ENCODE measurements at places on chromosomes 11 and 22. TPM values are rescaled to one million over a fixed set of nuclear protein-coding genes. Genes with fewer than 3 reads are reported as not detected.

LARGE2 gene
- total RNA-seq, result 33.6 TPM

SLC3A2 gene
- total RNA-seq, result 158 TPM

GGT5 gene
- 19.2 TPM for total RNA-seq

MRE11 gene
- total RNA-seq, result 14.1 TPM

WNT11 gene
- total RNA-seq, result 4.1 TPM

LINC01488 gene
- not detected for total RNA-seq

TMEM258 gene
- 34.8 TPM for total RNA-seq

PNPLA3 gene
- 0.28 TPM for total RNA-seq

KRTAP5-1 gene
- not detected for total RNA-seq

NCAM1 gene
- 3.8 TPM for total RNA-seq

SDHAF2 gene
- total RNA-seq, result 59.4 TPM

ANKK1 gene
- 2.4 TPM for total RNA-seq

SMIM35 gene
- total RNA-seq, result not detected

C1QTNF6 gene
- total RNA-seq, result 9.3 TPM

TRIM51 gene
- total RNA-seq, result not detected

NPAS4 gene
- 0.74 TPM for total RNA-seq

SAA4 gene
- total RNA-seq, result not detected

NTM gene
- total RNA-seq, result not detected

CHADL gene
- 8.2 TPM for total RNA-seq

ARHGAP20 gene
- 3.7 TPM for total RNA-seq

TMEM9B gene
- 58.9 TPM for total RNA-seq

TBC1D10A gene
- total RNA-seq, result 51.2 TPM

IRAG1 gene
- 43.6 TPM for total RNA-seq

CCDC82 gene
- 20.3 TPM for total RNA-seq

TMPRSS5 gene
- total RNA-seq, result 2.1 TPM

SPDYC gene
- total RNA-seq, result not detected

NLRP6 gene
- total RNA-seq, result 0.18 TPM

THRSP gene
- total RNA-seq, result not detected

OR6A2 gene
- 0.57 TPM for total RNA-seq

CACNA1I gene
- 0.05 TPM for total RNA-seq

CCDC179 gene
- total RNA-seq, result not detected

CD82 gene
- total RNA-seq, result 35.1 TPM

TBX10 gene
- total RNA-seq, result not detected

GPR152 gene
- not detected for total RNA-seq

NOX4 gene
- 1.6 TPM for total RNA-seq

Measured in prostate gland (tissue), 2 donors.